ENCODE measurements at places on chromosomes 16 and 17.

DNA sequence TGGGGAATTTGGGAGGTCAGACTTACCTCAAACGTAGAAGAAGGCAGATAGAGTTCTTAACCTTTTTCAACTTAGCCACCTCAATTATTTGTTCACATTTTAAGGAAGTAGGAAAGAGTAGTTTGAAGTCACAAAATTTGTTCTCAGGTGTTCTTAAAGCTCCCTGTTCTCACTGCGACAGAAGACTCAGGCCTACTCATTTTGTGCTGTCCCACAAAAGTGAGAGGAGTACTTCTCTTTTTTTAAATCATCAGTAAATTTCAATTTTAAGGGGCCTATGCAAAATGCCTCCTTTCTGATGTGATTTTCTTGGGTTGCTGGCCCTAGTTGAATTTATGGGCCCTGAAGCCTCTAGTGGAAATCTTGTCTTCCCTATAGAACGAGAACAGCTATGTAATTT, 133.4 kb downstream of the MAP2K6 start:
- no peak for DNase-seq

GRCh38 chr16:70418274-70418992, 20.5 kb downstream of the ST3GAL2 start:
- no peak for DNase-seq

DNA sequence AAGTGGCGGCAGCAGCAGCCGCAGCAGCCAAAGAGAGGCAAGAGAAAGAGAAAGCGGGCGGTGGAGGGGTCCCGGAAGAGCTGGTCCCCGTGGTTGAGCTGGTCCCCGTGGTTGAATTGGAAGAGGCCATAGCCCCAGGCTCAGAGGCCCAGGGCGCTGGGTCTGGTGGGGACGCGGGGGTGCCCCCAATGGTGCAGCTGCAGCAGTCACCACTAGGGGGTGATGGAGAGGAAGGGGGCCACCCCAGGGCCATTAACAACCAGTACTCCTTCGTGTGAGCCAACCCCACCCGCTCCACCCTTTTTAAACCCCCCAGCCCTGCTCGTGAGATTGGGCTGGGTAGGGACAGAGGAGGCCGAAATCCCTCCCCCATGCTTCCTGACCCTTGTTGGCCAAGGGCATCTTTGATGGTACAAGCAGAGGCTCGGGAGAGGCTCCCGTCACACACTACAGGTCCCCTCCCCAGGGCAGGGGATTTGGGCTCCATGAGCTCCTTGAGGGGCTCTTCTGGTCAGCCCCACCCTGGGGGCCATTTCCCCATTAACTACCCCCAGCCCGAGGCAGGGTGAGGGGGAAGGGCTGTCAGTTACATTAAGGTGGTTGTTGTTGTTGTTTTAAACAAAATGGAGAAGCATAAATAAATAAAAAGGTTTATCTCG, 4.6 kb upstream of the ATP2A1 start:
- no peak for DNase-seq

- DNase-seq: peak; percentile 83
These were observed 53.7 kb downstream of the SF3B3 start for GRCh38 chr16:70577256-70577698.

DNA sequence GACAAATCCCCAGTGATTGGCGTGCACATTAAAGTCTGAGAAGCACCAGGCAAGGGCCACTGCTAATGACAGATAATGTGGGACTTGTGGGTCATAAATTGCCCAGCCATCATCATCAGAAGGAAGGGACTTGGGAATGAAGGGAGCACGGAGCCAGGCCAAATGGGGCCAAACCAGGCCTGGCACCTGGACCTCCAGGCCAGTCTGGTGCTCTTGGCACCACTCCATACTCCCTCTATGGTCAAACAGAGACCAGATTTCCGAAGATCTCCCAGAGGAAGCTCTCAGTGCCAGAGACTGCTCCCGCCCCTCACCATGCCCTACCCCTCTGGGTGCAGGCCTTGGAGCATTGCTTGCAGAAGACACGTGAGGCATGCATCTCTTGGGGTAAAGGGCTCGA, 142.2 kb downstream of the CCDC182 start:
- no peak for DNase-seq

GRCh38 chr16:53605356-53605755, 98.3 kb downstream of the RPGRIP1L start:
- no peak for DNase-seq

DNA sequence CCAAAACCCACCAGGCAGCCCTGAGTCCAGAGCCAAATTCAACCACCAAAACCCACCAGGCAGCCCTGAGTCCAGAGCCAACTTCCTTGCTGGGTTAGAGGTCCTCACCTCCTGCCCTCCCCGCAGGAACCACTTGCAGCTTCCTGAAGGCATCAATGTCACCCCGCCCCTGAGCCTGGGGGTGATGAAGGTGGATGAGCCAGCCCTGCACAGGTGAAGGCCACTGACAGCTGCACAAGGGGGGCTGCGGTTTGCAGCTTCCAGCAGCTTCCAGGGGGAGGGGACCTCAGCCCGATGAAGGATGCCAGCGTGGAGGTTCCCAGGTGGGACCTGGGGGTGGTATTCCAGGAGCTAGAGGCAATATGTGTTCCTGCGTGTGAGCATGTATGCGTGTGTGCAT, 7.6 kb upstream of the CSNK1D start:
- DNase-seq: no peak

DNA sequence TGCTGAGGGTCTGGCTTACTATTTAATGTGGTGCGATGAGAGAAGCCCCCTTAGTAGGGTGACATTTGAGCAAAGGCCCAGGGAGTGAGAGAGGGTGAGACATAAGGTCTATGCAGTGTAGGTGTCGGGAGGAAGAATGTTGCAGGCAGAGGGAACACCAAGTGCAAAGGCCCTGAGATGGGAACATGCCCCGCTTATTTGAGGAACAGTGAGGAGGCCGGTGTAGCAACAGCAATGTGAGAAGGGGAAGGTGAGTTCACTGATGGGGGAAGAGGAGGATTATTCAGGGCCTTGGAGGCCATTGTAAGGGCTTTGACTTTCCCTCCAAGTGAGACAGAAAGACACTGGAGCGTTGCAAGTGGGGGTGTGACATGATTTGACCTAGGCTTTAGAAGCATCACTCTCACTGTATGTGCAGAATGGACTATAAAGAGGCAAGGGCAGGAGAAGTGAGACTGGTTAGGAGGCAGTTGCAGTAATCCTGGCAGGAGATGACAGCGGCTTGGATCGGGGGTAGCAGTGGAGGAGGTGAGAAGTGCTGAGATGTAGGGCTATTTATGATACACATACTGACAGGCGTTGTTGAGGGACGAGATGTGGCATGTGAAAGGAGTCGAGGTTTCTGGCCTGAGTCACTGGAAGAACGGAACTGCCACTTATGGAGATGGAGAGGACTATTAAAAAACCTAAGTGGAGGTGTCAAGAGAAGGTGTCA, 145.3 kb downstream of the SPECC1 start:
- DNase-seq: no peak

DNA sequence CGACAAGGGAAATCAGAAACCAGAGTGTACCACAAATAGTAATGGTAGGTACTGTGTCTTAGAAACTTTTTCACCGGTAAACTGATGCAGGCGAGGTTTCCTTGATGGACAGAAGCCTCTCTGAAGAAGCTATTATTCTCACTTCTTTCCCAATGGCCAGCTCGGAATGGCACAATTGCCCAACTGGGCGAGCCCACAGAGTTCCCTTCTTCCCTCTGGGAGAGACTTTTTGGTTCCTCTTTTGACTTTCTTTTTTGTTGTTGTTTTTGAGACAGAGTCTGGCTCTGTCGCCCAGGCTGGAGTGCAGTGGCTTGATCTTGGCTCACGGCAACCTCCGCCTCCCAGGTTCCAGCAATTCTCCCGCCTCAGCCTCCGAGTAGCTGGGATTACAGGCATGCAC, 16.9 kb downstream of the SLC43A2 start:
- no peak for DNase-seq

GRCh38 chr17:427327-427726, 74.7 kb upstream of the RPH3AL start:
- DNase-seq: no peak

GRCh38 chr16:17343728-17344127, 127.0 kb downstream of the XYLT1 start:
- DNase-seq: no peak

DNA sequence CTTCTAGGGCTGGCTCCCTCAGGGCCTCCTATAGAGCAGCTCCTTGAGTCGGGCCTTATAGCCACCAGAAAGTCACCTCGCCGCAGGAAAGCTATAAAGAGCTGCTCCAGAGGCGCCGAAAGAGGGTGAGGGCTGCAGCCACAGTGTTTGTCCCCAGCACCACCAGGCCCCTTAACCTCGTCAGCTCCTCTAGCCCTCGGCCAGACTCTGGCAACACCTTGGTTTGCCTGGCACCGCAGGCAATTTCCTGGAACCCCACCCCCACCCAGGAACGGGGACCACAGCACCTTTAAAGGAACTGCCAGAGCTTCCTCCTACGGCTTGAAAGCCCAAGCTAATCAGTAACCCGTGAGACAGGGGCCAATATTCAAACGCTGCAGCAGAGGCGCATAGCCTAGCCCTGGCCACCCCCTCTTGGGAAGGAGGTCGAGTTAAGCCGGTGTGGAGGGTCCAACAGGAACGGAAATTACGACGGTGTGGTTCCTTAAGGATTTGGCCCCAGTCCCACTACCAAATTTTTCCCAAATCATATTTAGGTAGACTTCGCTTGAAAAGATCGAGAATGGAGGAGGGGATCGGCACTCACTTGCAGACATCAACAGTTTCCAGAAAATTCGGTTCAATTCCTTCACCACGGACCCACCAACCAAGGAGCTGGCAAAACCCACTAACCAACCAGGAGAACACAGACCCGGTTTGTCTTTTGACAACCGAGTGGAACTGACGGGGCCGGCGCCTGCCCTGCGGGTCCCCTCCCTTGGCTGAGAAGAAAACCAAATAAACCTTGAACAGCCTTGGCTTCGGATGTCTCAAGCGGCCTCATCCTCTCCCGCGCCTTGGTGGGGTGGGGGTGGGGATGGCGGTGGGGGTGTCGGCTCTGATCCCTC, 3.0 kb downstream of the HOXB6 start:
- peak; percentile 91 for DNase-seq

GRCh38 chr17:3969963-3970362, 5.7 kb upstream of the ATP2A3 start:
- no peak for DNase-seq

GRCh38 chr17:55710829-55711496, 11.7 kb downstream of the TMEM100 start:
- no peak for DNase-seq

DNA sequence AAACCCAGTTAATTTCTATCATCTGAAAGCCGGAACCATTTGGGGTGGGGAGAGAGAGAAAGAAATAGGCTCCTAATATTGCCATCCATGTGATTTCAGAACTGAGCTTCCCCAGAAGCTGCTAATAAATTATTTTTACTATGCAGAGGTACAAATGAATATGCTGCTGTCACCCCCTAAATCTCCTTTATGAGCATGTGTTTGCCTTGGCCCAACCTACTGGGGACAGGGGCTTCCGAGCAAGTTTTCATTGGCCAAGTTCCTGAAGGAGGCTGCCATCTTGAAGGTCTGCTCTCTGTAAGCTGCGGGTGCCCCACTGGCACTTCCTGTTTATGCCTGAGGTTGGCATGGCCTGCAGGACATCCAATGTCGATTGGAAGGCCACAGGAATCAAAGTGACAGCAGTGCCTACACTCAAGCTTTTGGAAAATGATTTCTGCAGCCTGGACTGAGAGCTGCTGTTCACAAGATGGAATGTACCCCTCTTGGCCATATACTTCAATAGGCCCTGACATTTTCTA, 194.7 kb downstream of the XYLT1 start:
- DNase-seq: no peak

GRCh38 chr17:55190748-55191147, 74.0 kb upstream of the HLF start:
- DNase-seq: no peak

DNA sequence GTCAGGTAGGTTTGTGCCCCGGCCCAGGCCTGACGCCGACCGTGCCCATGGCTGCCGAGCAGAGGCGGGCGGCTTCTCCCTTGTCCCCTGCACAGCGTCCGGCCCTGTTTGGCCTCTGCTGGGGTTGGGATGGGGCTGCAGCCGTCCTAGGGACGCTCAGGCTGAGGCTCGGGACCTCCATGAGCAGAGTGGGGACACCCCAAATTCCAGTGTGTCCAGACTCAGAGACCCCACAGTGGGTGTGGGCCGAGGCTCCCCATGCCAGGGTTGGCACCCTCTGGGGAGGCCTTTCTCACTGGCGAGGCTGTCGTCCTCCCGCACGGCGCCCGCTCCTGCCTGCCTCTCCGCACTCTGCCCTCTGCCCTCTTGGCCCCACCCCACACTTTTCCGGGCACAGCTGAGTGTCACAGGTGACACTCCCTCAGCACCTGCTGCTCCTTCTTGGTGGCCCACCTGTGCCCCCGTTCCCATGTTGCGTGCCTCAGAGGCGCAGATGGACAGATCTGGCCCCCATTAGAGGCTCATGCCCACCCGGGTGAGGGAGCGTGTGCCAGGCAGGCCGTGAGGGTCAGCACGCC, 16.1 kb downstream of the TRAF7 start:
- DNase-seq: no peak

- DNase-seq: no peak
These were observed 33.7 kb upstream of the NPTX1 start for GRCh38 chr17:80510132-80510531.

DNA sequence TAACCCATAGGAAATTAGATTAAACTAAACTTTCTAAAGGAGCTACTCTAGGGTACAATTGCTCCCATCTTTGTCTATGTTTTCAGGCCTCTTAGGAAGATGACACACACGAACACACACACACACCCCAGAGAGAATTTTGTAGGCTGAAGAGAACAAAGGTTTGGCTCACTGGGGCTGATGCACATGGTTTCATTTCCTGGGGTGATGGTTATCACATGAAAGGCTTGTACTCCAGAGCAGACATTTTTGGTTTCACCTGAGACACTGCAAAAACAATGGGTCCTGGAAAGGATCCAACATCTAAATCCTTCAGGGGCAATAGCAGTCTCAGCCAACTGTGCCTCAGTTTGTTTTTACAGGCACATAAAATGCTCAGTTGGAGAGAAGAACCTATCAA, 62.8 kb downstream of the GRB7 start:
- peak; percentile 35 for DNase-seq

GRCh38 chr17:50194934-50195865, 6.2 kb downstream of the COL1A1 start:
- DNase-seq: no peak

DNA sequence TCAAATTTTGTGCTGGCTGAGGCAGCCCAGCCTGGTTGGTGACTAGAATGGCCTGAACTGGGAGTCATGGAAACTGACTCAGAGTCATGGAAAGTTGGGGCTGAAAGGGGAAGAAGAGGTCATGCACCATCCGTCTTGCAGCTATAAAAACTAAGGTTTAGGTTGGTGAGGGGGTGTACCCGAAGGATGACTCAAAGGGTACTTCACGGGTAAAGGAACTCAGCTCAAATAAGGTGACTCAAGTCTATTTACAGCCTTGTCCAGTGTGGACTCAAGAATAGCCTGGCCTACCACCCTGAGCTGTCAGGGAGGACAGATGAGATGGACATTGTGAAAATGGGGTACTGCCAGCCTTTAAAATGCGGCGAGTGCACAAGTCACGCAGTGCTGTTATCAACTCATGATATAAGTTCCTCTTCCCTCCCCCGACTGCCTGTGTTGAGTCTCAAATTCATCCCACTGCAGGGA, 18.6 kb downstream of the CD300LB start:
- DNase-seq: peak; percentile 89

GRCh38 chr16:78619811-78620210, 520.4 kb downstream of the WWOX start:
- no peak for DNase-seq

GRCh38 chr16:945271-946047, 25.3 kb downstream of the LMF1 start:
- no peak for DNase-seq

All from kidney tubule cell (primary cell).